ENCODE measurements at places on chromosomes 3 and 15.
A peak's percentile ranks its signal among the peaks of the same experiment; 100 is the strongest.

DNA sequence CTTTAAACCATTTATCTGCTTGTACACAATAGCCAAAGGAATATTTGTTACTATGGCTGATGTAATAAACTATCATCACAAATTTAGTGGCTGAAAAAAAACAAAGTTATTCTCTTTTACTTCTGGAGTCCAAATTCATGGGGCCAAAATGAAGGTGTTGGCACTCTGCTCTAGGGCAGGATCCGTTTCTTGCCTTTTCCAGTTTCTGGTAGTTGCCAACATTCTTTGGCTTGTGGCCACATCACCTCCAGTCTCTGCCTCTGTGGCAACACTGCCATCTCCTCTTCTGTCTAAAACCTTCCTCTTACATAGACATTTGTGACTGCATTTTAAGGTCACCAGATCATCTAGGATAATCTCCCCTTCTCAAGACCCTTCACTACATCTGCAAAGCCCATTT lies 27.3 kb downstream of the NIT2 start:
- DNase-seq: no peak

DNA sequence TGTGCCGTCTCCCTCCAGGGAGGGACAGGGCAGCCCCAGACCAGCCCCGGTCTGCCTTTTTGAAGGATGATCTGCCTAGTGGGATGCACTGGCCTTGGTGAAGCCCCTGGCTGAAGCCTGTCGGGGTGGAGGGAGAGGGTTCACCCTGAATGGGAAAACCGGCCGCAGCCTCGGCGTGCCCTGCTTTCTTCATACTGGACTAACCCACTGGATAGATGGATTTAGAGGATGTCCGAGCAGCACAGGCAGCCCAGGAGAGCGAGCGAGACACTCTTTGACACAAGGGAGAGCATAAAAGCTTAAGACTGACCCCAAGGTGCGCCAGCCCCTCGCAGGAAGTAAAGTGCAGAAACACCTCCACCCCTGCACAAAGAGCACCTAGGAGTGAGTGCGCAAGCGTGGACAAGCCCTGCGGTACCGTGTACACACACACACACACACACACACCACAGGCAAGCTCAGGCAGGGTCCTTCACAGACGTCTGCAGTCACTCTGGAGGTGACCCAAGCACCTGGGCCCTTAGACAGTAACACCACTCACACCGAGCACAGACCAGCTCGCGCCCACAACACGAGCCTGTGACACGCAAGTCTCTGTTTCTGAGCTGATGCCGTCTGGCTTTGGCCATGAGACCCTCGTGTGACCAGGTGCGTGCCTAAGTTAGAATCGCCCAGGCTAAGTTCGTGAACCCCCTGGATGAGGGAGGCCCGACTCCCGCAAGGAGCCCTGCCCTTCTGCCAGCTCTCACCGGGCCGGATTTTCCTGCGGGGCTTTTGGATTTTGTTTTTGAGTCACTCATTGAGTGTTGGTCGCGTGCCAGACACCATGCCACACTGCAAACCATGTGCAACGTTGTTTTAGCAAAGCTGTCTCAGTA lies 11.3 kb downstream of the SEMA4B start:
- no peak for DNase-seq

GRCh38 chr3:88262527-88262926 lies 112.8 kb downstream of the C3orf38 start:
- no peak for DNase-seq

DNA sequence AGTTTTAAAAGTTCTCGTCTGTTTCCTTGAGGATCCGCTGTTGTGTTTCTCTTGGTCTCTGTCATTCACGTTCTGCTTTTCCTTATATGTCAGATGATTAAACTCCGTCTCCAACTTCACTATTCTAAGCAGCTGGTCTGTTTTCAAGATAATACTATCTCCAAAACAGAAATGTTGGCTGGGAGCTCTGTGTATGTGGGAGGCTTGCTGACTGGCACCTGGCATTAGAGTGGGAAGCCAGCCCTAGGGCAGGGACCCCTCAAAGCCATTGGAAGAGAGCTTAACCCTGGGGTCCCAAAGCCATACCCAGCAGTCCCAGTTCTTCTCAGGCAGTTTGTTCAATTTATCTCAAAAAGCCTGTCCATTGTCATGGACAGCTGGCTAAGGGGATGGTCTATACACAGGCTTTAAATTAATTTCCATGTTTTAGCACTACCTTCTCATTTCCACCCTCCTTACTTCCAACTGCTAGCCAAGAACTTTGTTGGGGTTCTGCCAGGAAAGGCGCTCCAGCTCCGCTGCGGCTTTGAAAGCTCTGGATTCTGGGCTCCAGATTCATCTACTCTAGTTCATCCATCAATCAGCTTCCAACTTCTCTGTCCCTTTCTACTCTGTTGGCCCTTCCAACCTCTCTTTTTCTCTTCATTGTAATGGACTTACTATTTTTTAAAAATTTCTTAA lies 9.2 kb downstream of the BTBD1 start:
- no peak for DNase-seq

GRCh38 chr15:64004056-64004455 lies 42.2 kb downstream of the DAPK2 start:
- DNase-seq: no peak

- no peak for DNase-seq
Observed at GRCh38 chr3:10928961-10929471, 63.5 kb upstream of the SLC6A1 start.

DNA sequence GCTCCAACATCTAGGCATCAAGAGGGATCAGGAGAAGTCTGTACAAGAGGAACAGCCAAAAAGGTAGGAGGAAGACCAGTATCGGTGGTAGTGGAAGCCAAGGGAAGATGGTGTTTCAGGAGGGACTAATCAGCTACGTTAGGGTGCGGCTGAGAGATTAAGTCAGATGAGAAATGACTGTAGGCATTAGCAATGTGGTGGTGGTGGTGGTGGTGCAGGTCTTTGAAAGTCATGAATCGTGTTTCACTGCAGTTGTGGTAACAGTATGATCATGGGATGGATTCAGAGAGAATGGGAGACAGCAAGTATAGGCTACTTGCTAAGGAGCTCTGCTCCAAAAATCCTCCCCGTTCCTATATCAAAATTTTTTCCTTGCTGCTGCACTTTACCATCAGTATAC lies 35.5 kb downstream of the ASTE1 start:
- no peak for DNase-seq

GRCh38 chr15:52408823-52409222 lies 113.2 kb upstream of the MYO5C start:
- no peak for DNase-seq

DNA sequence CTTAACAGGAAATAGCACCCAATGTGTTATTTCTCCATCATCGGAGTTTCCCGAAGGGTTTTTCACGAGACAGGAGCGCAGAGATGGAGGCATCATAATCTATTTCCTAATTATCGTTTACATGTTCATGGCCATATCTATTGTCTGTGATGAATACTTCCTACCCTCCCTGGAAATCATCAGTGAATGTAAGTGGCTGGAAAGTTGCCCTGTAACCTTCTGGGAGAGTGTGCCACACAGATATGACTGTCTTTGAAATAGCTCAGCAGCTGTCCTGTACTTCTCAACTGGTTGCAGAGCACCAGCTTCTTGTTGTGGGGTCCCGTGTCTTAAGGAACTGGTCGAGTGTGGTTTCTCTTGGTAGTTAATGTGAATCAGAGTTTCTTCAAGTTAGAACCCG lies 1.1 kb downstream of the SLC24A5 start:
- no peak for DNase-seq

DNA sequence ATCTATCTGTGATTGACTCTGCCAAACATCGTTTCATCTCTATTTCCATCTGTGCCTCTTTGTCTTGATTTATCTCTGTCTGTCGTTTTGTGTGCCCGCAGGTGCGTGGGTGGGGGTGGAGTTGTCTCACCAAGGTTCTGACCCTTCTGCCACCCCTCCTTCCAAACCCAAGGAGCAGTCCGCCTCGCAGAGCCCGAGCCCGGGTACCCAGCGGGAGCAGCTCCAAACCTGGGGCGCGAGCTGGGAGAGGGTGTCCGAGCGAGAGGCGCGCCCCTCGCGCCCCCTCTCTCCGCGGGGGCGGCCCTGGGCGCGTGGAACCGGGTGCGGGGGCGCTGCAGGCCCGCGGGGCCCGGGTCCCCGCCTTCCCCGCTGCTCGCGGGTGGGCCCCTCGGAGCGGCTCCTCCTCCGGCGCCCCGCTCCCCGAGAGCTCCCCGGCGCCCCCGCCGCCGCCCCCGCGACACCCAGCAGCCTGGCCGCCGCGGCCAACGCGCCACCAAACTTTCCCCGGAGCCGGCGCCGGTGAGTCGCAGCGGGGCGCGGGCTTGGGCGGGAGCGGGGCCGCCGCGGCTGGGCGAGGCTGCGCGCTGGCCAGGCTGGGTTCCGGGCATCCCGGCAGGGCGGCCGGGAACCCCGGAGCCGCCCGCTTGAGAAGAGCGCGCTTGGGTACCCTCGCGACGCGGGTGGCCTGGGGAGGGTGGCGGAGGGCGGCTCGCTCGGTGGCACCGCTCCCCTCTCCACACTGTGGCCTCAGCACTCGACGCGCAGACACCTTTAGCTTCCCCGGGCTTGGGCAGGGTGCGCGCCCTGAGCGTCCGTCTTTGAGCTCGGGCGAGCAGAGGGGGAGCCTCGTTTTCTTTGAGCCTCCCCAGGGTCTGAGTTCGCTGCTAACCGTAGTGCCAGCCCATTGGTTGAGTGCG lies at the start of gene HRH1:
TSS of gene HRH1 (plus strand) at position 458 of the 917 bp plus-strand sequence. CDS start 104,545 bp downstream, outside the sequence.
- DNase-seq: no peak

GRCh38 chr15:41876007-41876406 lies 17.8 kb downstream of the SPTBN5 start:
- no peak for DNase-seq

- DNase-seq: no peak
Observed at GRCh38 chr3:189863031-189863430, 231.8 kb downstream of the TP63 start.

DNA sequence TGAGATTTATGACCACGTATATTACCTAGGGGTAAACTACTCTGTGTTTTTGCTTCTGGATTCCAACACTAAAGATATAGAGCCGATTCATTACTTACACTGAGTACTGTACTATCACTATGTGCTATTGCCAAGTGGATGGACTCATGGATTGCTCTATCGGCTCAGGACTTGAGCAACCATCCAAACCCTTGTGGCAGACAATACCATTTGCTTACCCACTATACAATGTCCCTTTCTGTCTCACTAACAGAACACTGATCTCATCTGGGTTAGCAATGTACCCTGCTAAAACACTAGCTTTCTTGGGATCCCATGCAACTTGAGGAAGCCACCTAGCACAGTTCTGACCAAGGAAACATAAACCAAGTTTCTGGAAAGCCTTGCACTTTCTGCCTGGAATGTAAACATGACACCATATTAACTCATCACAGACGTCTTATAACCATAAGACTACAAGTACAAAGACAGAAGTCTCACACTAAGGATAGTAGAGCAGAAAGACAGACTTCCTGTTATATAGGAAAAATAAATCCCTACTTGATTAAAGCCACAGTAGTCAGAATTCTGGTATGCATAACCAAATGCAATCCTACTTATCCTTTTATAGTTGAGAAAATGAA lies 38.6 kb downstream of the HACD2 start:
- DNase-seq: no peak

GRCh38 chr15:31605467-31605931 lies 278.9 kb downstream of the KLF13 start:
- no peak for DNase-seq

GRCh38 chr15:90400759-90401314 lies 12.8 kb downstream of the IQGAP1 start:
- DNase-seq: peak; percentile 97

GRCh38 chr15:39939487-39940452 lies 5.9 kb downstream of the EIF2AK4 start:
- DNase-seq: no peak

DNA sequence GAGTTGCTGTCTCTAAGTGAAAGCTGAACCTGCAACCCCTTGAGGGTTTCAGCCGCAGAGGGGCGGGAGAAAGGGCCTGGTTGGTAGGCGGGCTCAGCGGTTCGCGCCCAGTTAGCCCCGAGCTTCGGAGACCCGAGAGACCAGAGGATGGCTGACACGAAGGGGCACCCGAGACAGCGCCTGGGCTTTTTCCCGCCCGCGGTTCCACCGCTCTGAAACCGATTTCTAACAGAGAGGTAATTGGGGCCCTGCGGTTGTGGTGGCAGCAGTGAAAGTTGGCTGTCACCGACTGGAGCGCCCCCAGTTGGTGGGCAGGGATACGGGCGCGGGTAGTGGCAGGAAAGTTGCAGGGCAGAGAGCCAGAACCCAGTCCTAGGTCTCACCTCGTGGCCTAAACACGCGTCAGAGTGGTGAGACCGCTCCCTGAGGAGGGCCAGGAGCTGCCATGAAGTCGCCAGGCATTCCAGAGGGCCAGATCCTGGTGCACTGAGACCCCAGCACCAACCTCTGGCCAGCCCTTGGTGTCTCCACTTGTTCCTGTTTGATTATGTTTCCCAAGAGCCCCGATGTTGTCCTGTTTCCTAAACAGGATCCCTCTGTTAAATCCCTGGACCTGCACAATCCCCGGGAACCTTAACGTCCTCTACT lies 625 bp upstream of the ELL3 start:
- DNase-seq: no peak

GRCh38 chr3:105944276-105944675 lies 75.5 kb upstream of the CBLB start:
- DNase-seq: no peak

DNA sequence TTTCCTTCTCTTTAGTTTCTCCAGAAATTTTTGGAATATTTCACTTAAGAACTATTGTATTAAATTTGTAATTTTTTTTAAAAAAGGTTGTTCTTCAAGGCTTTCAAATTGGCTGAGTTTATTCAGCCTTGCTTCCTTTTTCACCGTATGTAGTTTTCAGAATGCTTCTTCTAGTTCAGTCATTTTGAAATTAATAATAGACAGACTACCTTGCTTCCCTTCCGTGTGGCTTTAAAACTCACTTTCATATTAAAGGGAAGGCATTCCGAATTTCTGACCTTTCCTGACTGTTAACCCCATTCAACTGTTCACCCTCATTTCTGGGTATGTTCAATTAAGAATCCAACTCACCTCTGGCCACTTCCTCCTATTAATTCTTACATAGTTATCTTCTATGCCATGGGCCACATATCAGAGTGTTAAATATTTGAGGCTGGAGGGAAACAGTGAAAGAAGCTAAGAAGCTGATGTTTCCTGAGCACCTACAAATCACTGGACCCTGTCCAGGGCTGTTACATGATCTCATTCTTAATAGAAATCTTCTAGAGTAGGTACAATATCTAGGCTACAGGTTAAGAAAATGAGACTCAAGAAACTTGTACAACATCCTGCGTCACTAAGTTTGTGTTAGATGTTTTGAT lies 237.5 kb downstream of the P3H2 start:
- peak; percentile 4 for DNase-seq

GRCh38 chr3:101527906-101528305 lies 14.9 kb upstream of the SENP7 start:
- no peak for DNase-seq

GRCh38 chr3:25872200-25872877 lies 82.4 kb downstream of the OXSM start:
- no peak for DNase-seq

- peak; percentile 67 for DNase-seq
Observed at GRCh38 chr3:158420654-158421396, 150.2 kb upstream of the MLF1 start.

DNA sequence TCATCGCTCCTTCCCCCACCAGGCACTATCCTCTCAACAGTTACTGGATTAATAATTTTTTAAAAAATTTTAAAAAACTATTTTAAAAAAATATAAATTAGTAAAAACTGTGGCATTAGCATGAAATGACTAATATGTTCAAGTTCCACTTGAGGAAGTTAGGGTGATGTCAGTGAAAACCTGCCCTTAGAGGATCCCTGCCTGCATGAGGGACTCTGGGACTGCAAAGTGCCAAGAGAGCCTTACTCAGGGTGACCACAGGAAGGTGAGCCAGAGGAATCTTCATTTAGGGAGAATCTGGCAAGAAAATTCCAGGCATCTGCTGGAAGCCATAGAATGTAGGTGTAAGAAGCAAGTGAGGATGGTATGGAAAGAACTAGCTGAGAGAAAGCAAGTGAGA lies 157.7 kb upstream of the BCL6 start:
- no peak for DNase-seq

- DNase-seq: no peak
Observed at GRCh38 chr15:55902981-55903380, 90.4 kb downstream of the NEDD4 start.

All from kidney epithelial cell (primary cell).